ENCODE measurements at places on chromosomes 6 and 20. TPM values are rescaled to one million over a fixed set of nuclear protein-coding genes. Genes with fewer than 3 reads are reported as not detected.

The IYD gene
- total RNA-seq: not detected

The EFCAB8 gene
- total RNA-seq: under 0.01 TPM

The SEL1L2 gene
- total RNA-seq: not detected

The SIRPD gene
- not detected for total RNA-seq

The HLA-G gene
- not detected for total RNA-seq
